ENCODE measurements at places on chromosomes 3 and 15. TPM values are rescaled to one million over a fixed set of nuclear protein-coding genes. Genes with fewer than 3 reads are reported as not detected.
A peak's percentile ranks its signal among the peaks of the same experiment; 100 is the strongest.

GRCh38 chr3:187252311-187252710 lies 39.2 kb downstream of the MASP1 start:
- no peaks in the 10 kb centered on the region for H3K4me1 ChIP-seq
- no peak for DNase-seq
- no peak overlapping the region for H3K27ac ChIP-seq
- no peaks in the 10 kb centered on the region for H3K27me3 ChIP-seq
- H3K4me3 ChIP-seq = no peak overlapping the region

DNA sequence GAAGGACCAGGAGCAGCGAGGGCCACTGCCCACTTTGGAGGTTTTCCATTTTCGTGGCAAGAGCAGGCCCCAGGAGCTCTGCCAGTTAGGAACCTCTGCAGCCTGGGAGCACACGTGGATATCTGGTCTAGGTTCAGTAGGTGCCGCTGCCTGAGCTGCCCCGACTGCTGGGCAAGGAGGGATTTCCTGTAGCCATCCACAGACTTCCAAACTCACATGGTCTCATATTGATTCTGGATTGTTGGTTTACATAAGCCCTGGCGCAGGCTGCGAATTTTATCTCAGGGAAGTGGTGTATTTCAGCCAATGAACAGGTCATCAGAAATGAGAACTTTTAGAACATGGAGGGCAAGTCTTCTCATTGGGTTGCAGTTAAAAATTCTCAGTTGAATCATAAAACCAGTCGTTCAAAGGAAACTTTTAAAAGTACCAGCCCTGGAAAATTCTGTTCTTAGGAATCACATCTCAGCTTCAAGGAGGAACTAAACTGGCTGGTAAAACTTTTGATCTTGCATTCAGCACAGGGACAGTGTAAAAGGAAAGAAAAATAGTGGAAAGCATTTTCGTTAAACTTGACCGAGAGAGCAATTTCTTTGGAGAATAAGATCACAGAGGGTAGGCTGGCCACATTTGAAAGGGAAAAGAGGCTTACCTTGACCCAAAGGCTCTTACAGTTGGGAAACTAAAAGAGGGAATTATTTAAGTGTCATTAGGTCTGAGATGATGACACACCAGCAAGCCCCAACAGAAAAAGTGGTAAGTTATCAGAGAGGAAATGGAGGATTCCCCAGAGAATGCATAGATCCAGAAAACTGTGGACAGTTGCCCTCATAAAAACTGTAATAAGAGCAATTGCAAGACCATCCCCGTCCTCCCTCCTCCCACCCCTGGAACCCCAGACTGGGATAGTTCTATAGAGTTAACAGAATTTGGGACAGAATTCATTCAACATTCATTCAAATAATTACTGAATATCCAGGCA lies 6.4 kb upstream of the RTP3 start:
- H3K27me3 ChIP-seq = no peaks in the 10 kb centered on the region
- DNase-seq = no peak
- H3K4me1 ChIP-seq = peaks cover 5% of the 10 kb centered on the region

DNA sequence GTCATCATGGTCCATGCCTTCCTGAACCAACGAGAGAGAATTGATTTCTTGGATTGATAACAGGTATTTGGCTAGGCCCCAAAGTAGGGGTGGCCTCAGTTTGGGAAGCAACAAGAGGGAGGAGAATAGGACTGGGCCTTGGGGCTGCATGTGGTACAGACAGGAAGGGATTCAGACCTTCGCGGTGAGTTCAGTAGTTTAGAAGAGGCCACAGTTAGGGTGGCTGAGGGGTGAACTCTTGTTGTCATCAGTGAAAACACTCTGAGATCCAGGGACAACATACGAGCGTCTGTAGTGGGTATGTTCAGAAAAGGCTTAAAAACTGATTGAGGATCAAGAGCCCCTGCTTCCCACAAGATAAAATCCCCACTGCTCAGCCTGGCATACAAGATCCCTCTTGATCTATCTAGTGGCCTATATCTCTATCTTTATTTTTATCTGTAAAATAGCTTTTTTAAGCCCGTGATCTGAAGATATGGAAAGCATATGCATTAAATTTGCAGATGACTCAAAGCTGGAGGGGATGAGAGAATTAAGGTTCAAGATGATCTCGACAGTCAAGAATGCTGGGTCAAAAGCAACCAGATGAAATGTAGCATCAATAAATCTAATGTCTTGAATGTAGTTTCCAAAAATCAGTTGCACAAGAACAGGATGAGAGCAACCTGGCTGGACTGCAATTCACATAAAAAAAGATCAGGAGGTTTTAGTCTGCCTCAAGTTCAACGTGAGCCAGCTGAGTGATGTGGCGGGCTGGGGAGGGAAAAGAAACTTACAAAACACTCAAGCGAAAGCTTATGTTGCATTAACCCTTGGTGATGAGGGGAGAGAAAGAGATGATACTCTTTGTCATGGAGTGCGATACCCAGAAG lies 221.1 kb upstream of the TLE3 start:
- DNase-seq = peak; percentile 94
- peaks cover 60% of the 10 kb centered on the region for H3K4me1 ChIP-seq
- peak overlapping the region; percentile 42 for H3K27ac ChIP-seq
- H3K27me3 ChIP-seq = no peaks in the 10 kb centered on the region
- H3K36me3 ChIP-seq = no peaks in the 10 kb centered on the region

DNA sequence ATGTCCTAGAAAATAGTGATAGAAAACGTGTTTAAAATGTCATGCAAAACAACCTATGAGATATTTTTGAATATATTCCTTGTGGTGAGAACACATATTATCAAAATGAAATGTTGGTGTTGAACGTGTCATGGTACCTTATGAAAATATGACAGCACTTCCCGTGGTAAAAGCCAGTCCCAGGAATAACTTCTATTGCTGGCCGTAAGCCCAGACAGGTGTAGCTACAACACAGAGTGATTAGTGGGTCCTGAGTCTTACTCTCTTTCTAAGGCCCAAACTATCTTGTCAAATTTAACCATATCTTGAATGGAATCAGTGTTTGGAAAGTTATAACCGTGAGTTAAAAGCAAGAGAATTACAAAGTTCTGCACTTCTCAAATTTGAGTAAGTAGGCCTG lies 24.1 kb downstream of the RARB start:
- no peak overlapping the region for H3K4me3 ChIP-seq
- peak overlapping the region; percentile 13 for H3K27ac ChIP-seq
- no peak for DNase-seq
- no peaks in the 10 kb centered on the region for H3K4me1 ChIP-seq
- no peaks in the 10 kb centered on the region for H3K36me3 ChIP-seq

DNA sequence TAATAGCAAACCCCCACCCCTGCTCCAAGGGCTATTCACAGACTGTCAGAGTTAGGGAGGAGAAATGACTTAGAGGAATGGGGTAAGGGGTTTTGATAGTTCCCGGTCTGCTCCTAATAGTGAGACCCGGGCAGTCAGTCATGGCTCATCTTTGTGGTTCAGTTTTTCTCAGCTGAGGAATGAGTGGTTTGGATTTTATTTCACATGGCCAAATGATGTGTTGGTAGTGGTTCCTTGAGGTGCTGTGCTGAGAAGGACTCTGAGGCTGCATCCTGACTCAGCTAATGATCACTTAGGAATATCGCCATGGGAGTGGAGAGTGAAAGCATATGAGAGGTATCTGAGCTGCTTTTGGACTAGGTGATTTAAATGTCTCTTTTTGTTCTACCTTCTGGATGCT lies 80.2 kb downstream of the LPP start:
- H3K4me3 ChIP-seq = no peak overlapping the region
- peak overlapping the region; percentile 74 for H3K27ac ChIP-seq
- no peak for DNase-seq

DNA sequence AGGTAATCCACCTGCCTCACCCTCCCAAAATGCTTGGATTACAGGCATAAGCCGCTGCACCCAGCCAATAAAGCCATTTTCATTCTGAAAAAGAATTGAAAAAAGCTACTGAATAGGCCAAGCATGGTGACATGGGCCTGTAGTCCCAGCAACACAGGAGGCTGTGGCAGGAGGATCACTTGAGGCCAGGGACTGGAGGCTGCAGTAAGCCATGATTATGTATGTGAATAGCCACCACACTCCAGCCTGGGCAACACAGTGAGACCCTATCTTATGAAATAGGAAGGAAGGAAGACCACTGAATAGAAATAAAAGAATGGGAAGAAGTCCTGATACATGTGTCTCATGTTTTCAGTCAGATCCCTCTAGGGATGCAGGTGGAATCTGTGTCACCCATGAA lies 36.0 kb upstream of the SEMA4B start:
- peak overlapping the region; percentile 84 for H3K27ac ChIP-seq
- DNase-seq = no peak
- H3K36me3 ChIP-seq = no peaks in the 10 kb centered on the region
- no peak overlapping the region for H3K4me3 ChIP-seq
- H3K4me1 ChIP-seq = no peaks in the 10 kb centered on the region
- no peaks in the 10 kb centered on the region for H3K27me3 ChIP-seq

DNA sequence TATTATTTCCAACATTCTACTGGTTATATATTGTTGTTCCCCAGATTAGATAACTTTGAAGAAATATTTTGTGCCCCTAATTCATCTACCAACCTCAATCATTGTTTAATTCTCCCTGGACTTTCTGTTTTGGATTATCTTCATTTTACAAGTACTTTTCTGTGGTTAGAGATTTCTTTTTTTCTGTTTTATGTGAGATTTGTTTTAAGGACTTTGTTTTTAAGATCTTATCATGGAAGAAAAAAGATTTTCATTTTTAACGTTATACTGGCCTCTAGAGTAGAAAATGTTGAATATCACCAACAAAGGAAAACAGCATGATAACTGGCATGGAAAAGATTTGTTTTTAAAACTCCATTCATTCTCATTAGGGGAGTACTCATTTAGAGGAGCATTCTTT lies 210.9 kb upstream of the KCNMB2 start:
- no peaks in the 10 kb centered on the region for H3K36me3 ChIP-seq
- no peaks in the 10 kb centered on the region for H3K27me3 ChIP-seq
- H3K4me1 ChIP-seq = peaks cover 22% of the 10 kb centered on the region
- H3K27ac ChIP-seq = no peak overlapping the region

DNA sequence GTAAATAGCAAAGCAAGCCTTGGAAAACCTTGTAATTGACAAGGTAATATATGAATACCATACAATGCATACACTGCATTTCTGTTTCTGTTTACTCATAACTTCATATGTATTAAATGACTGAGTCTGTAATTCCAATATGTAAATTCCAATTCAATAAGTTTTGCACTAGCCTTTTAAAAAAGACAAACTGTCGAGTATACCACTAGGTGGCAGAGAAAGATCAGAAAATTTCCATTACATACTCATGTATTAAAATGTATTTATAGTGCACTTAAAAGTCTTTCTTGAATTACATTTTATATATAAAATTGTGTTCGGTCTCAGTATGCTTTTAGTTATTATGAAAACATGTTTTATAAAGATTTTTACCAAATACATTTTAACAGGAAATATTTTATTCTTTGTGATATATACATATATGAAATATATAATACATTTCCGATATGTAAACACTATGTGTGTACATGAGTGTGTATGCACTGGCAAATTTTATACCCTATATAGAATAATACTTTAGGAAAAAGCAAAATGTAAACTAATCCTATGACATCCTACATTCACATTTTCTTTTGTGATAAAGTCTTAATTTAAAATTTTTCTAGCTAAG lies 216.8 kb downstream of the VGLL3 start:
- no peaks in the 10 kb centered on the region for H3K4me1 ChIP-seq
- H3K27ac ChIP-seq = no peak overlapping the region
- H3K4me3 ChIP-seq = no peak overlapping the region

DNA sequence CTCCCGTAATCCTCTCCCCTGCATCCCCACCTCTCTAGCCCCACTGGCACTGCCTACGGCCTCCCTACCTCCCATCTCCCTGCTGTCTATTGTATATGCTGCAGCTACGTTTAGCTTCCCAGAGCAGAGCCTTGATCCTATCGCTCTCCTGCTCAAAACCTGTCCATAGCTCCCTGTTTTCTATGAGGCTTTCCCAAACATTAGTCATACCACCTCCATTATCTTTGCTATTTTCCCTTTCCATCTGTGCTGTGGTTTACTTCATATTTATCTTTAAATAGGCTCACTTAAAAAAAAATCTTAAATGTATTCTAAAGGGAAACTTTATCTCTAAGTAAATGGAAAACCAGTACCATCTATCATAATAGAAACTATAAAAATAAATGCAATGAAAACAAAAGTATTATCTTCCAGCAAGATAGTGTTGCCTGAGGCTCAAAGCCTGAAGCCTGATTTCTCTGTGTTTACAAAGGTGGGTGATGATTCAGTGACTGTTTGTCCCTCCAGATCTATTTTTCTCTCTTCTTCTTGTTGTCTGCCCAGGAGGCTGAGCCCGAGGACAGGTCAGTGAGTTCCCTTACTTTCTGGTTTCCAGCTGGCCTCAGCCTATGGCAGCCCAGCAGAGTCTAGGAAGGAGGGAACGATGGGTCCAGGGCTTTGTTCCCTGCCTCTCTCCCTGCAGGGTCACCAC lies 397.1 kb upstream of the CFAP20DC start:
- no peak overlapping the region for H3K4me3 ChIP-seq
- H3K4me1 ChIP-seq = no peaks in the 10 kb centered on the region
- H3K27me3 ChIP-seq = no peaks in the 10 kb centered on the region
- no peak for DNase-seq
- no peaks in the 10 kb centered on the region for H3K36me3 ChIP-seq
- H3K27ac ChIP-seq = no peak overlapping the region

GRCh38 chr3:45210308-45211041 lies 15.6 kb downstream of the TMEM158 start:
- DNase-seq = peak; percentile 94
- H3K4me3 ChIP-seq = no peak overlapping the region
- H3K4me1 ChIP-seq = peaks cover 44% of the 10 kb centered on the region
- no peaks in the 10 kb centered on the region for H3K36me3 ChIP-seq

- H3K27me3 ChIP-seq = no peaks in the 10 kb centered on the region
- no peak overlapping the region for H3K27ac ChIP-seq
- no peak overlapping the region for H3K4me3 ChIP-seq
These were observed 6.5 kb downstream of the SFMBT1 start for GRCh38 chr3:53039376-53039752.

- H3K4me1 ChIP-seq = peaks cover 46% of the 10 kb centered on the region
- no peaks in the 10 kb centered on the region for H3K27me3 ChIP-seq
- peaks cover 60% of the 10 kb centered on the region for H3K36me3 ChIP-seq
These were observed 51.9 kb upstream of the MUC13 start for GRCh38 chr3:124986192-124987143.

Gene PRSS50
- not detected for total RNA-seq

Gene FGF7
- total RNA-seq = 133 TPM

Gene PLA2G4F
- under 0.01 TPM for total RNA-seq

Gene TMEM42
- total RNA-seq = 8.3 TPM

Gene CKMT1A
- 0.36 TPM for total RNA-seq

Gene CNTN3
- 1.2 TPM for total RNA-seq

Gene SLC51B
- total RNA-seq = not detected

Gene FAM107A
- 35.2 TPM for total RNA-seq

Gene CPN2
- not detected for total RNA-seq

Data from sigmoid colon (tissue), 7 donors.